ENCODE measurements at places on chromosomes 7 and 10.

DNA sequence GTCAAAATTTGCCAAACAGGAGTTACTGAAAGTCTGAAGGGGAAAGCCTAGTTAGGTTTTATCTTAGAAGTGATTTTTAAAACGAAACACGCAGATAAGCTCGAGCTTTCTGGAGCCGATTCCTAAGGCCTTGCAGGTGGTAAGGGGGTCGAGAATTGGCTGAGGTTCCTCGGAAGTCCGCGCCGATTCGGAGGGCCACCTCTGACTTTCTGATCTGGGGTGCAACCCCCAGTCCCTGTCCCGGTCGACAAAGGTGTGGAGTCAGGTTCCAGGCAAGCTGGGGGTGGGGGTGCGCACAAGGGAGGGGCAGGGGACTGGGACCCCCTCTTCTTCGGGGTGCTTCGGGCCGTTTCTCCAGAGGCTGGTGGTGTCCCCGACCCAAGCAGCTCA lies 701 bp upstream of the CUL1 start:
- DNase-seq: no peak

DNA sequence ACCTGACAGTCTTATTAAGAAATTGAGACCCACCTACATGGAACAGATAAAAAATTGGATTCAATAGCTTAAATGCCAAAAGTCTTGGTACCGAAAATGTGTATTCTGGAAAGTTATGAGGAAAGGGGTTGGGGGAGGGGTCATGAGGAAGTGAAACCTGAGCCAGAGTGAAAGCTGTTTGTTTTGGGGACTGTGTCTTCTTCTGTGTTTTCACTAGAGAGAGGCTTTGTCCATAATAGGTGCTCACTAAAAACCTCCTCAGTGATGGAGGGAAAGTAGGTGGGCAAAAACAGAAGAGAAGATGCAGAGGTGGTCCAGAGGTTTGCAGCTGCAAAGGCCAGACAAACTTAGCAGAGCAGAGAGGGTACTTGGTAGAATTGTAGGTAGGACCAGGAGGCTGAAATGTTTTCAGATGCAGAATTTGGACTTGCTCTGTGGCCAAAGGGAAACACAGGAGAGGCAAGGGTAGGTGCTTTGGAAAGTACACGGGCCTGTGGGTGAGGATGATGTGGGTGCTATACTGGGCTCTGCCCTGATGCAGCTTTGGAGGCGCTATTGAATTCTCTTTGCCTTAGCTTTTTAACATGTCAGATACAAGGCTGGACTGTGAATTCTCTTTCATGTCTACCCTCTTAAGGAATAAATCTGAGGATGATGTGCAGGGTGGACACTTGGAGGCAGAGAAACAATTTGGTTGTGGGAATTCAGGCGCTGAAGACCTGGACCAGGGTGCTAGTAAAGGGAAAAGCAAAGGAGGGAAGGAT lies 254.6 kb downstream of the PTEN start:
- peak; percentile 21 for DNase-seq

GRCh38 chr10:88916986-88917385 lies 35.6 kb downstream of the ACTA2 start:
- no peak for DNase-seq

- no peak for DNase-seq
These were observed 1.1 kb downstream of the NDUFB2 start for GRCh38 chr7:140697447-140698143.

DNA sequence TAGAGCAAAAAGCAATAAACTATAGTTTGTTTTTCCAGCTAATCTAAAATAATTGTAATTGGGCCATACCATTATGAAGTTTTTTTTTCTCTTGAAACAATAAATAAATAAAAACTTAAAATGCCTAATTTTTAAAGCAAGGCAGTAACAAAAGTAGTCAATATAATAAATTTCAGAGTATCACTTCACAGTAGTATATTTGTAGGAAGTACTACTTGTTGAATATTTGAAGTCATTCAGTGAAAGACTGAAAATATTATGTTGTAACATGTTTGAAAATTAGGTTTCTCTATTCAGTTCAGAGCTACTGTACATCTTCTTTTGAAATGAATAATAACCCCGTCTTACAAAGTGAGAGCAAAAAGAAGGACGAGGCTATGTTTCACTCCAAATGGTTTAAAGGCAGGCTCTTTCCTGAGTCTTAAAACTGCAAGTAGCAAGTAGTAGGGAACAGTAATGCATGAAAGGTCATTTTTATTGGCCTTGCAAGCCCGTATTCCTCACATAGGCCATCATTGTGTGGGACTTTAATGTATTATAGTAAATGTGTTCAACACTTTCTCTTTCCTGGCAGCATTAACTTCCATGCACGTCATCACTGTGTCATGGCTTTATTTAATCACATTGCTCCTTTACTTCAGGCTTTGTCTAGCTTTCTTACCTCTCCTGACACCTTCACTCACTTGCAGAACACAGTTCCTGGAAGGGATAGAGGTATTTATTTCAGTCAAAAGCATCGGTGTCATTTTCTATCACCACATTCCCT lies 141.4 kb downstream of the VTI1A start:
- no peak for DNase-seq

GRCh38 chr7:99419323-99420021 lies 10.7 kb downstream of the BUD31 start:
- no peak for DNase-seq

DNA sequence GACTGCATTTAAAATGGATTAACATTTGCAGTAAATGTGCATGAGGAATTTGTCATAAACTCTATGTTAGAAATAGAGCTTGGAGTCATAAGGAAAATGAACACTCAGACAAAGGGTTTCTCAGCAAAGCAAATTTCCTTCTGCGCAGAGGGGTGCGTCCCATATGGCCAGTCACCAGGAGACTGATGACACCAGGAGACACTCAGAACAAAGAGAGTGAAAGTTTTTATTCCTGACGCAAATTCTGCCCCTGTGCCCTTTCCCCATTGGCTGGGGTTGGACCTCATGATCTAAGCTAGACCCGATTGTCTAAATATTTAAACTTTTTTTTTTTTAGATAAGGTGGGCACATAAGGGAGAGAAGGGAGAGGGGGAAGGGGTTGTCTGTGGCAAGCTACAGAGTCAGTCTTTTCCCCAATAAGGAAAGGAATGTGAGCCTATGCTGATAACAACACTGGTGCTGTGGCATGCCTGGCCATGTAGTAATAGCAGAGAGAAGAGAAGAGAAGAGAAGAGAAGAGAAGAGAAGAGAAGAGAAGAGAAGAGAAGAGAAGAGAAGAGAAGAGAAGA lies 202.0 kb downstream of the POM121L12 start:
- no peak for DNase-seq

DNA sequence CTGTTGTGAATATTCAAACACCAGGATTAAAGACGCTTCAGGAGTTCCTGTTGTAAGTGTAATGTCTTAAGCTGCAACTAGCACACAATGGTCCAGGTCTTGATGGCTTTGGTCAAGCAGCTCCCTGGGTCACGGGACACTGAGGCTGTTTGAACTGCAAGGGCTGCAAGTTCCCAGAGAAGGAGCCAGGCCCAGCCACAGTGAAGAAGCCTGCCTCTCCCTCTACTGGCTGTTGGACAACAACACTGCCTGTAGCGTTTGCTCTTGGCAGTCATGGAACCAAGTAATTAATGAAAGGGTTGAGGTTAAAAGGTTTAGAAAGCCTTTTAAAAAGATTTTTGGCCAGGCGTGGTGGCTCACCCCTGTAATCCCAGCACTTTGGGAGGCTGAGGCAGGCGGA lies 31.9 kb upstream of the GUSB start:
- DNase-seq: peak; percentile 46

DNA sequence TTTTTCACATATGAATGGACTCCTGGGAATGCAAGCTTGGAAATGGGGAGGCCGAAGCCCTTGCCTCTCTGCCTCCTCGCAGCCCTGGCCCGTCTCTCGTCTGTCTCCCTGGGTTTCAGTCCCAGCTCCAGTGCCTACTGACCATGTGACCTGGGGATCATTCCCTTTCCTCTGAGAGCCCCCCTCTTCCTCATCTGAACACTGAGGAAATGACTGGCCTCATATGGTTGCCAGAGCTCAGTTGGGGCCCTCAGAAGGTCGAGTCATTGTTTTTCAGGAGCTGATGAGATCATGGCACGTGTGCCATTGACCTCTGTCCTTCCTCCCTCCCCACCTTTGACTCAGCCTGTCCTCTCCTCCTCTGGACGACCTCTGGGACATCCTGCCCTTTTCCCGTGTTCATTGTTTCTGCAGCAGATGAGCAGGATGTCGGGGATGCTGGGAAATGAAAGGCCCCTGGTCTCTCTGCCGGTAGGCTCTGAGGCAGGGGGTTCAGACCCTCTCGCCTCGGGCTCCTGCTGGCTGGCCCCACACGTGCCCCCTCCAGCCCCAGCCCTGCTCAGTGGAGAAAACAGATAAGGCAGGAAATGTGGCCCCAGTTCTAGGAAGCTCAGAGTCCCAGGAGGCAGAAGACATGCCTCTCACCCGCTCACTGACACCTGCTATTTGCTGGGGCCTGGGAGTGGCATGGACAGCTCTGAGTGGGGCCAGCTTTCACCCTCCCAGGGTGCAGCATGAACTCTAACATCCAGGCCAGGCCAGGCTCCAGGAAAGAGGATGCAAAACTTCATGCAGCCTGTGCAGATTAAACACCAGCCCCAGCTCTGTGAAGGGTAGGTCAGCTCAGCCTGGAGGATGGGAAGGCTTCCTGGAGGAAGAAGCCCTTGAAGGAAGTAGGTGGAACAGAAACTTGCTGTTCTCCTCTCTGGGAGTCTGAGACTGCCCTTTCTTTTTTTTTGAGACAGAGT lies 8.3 kb upstream of the PPP1R35 start:
- DNase-seq: no peak

DNA sequence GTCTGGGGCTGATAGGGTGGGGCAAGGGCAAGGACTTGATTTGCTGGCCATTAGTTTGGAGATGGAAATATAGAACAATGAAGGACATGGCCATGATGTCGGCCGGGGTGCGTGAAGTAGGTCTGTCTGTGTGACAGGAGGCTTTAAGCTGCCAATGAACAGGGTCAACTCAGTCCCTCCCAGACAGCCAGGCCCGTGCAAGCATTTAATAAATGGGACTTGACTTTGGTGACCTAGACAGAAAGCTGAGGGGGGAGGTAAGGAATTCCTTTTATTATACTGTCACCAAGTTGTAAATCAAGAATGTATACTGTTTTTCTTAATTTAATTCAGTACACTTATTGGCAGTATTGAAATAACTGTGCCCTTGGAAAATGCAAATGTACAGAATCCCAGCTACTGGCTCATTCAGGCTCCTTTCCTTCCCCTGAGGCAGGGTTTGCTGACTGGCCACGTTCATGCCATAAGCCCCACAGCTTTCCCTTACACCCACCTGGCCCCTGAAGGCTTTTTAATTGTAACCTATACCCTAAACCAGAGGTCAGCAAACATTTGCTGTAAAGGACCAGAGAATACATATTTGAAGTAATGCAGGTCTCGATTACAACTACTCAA lies 87.2 kb downstream of the WIPF3 start:
- no peak for DNase-seq

- DNase-seq: no peak
These were observed 21.1 kb downstream of the KLLN start for GRCh38 chr10:87842220-87842641.

GRCh38 chr10:37379991-37380390 lies 254.6 kb downstream of the ANKRD30A start:
- no peak for DNase-seq

GRCh38 chr10:124403548-124403947 lies 15.2 kb downstream of the OAT start:
- peak; percentile 92 for DNase-seq

- DNase-seq: no peak
These were observed 509.9 kb upstream of the GALNT17 start for GRCh38 chr7:70621954-70622600.

DNA sequence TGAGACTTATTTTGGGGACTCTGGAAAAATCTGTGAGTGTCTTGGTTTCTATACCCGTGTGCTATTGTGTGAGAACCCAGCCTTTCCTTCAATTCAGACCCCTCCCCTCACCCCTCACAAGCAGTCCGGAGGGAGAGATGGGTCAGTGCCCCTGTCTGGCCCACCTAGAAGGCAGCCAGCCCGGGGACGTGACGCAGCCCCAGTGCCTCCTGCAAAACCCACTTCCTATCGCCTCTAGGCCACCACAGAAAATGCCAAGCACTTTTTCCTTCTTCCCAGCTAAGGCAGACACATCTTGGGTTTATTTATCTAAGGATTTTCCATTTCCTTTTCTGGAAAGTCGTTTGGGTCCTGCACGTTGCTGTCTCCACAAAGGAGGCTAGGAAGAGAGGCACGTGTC lies 11.6 kb upstream of the AQP1 start:
- no peak for DNase-seq

DNA sequence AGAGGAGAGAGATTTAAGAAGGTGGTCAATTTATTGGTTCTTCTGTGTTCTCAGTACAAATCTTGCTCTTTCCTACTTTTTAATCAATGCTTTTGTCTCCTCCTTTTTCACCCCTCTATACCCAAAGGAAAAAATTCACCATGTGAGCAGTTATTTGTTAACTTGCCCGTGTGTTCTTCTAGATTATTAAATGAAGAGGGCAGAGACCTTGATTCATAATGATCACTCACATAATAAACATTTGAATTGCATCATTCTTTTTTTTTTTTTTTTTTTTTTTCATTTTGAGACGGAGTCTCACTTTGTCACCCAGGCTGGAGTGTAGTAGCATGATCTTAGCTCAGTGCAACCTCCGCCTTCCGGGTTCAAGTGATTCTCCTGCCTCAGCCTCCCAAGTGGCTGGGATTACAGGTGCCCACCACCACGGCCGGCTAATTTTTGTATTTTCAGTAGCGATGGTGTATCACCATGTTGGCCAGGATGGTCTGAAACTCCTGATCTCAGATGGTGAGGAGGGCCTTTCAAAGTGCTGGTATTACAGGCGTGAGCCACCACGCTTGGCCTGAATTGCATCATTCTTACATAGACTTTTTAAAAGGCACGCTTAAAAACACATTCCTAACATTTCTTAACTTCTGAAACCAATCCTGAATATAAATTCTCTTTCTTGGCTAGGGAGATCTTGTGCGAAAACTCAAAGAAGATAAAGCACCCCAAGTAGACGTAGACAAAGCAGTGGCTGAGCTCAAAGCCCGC lies 3.6 kb downstream of the GARS1 start:
- no peak for DNase-seq

- DNase-seq: no peak
These were observed 110.1 kb downstream of the JAZF1 start for GRCh38 chr7:28070297-28071055.

DNA sequence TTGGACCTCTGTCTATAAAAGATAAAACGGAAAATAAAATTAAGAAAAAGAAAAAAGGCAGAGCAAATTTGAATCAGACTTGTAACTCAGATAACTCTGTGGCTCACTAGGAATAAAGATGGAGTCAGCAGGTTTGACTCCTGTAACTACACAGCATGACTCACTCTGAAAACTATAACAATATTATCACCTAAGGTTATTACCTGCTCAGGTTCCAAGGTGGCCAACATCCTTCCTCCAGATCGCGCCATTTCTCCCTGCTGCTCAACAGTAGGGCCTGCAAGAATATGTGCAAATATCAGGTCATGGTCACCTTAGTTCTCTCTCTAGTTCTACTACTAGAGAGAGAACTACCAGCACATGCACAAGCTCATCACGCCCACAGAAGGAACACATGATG lies 30.0 kb downstream of the ALDH18A1 start:
- no peak for DNase-seq

Measured in neural progenitor cell (in vitro differentiated cells).